ENCODE measurements at places on chromosomes 2 and 18.

DNA sequence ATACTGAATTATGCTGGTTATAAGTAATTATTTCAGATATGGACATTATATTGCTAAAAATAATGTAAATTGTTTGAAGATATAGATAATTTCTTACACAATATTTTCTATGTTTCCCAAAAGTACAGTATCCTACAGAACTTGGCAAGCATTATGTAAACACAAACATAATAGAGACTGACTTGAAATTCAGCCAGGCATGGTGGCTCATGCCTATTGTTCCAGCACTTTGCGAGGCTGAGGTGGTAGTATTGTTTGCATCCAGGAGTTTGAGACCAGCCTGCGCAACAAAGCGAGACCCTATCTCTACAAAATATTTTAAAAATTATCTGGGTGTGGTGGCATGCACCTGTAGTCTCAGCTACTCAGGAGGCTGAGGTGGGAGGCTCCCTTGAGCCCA lies 1300.5 kb upstream of the DDX18 start:
- no peak for DNase-seq

DNA sequence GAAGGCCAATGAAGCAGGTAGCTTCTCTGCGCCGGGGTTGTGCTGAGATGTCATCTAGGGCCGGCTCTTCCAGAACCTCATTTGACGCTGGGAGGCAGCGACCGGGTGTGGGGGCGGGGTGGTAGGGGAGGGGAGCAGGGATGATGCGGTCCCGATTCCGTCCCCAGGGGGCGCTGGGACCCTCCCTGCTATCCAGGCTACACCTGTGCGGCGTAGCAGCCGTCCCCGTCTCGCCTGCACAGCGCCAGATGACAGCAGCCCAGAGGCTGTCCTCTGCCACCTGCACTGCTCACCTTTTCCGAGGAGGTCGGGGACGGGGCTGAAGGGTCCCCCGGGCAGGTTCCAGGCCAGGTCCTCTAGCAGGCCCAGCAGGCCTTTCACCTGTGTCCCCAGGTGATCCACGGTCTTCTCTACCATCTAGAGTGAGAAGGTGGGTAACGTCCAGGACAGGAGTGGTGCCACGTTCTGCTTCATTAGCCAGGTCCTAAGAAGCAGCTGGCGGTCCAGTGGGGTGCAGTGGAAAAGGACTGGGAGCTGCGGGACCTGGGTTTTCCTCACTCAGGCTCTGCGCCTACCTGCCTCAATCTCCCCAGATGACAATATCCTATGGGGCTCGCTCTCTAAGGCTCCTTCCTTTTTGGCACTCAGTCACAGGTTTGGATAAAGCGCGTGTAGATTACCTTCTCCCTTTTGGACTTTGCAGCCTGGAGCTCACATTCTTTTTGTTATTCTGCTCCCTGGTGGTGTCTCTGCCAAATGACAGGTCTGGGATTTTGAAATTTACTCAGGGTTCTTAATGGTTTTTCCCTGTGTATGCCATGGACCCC lies 56.0 kb upstream of the RAB6C start:
- no peak for DNase-seq

DNA sequence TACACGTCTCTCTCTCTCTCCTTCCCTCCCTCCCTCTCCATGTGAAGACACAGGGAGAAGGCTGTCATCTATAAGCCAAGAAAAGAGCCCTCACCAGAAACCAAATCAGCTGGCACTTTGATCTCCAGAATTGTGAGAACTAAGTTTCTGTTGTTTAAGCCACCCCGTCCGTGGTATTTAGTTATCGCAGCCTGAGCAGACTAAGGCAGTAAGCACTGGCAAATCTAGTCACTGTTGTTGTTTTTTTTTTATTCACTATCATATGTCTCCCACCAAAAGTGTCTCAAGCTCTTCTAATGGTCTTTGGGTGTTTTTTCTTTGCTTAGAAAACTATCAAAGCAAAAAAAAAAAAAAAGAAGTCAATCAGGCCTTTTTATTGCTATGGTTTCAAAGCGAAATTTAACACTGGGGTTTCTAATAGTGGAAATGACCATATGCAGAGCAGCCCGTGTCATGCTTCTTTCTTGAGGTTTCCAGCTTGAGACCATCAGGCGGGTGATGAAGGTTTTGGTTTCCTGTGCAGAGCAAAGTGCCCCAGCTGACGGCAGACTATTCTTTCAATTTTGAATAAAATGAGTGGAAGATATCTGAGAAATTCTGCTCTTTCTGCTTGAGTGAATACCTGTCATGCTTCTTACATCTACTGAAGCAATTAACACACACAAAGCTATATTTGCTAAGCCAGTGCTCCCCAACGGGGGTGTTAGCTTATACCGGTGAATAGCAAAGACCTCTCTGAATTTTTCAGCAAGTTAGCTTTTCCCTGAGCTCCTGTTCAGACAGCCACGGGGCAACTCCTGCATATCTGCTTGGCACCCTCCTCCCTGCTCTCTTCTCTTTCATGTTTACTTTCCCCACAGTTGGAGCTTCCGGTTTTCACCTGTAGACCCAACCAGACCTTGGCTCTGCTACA lies 394.1 kb upstream of the ATP5MC3 start:
- no peak for DNase-seq

DNA sequence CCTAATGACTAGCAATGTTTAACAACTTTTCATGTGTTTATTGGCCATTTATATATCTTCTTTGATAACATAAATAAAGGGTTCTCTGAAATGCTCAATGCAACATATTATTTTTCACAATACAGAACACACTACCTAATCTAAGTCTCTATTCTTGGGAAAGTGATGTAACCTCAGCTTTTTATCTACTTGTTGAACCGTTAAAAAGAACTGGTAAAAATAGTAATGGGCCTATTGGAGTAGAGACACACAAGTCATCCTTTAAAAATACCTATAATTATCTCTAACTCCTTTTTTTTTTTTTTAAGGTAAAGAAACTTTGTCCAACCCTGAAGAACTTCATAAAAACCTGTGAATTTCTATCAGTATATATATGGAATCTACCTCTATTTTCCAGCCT lies 1067.7 kb upstream of the CELF4 start:
- no peak for DNase-seq

DNA sequence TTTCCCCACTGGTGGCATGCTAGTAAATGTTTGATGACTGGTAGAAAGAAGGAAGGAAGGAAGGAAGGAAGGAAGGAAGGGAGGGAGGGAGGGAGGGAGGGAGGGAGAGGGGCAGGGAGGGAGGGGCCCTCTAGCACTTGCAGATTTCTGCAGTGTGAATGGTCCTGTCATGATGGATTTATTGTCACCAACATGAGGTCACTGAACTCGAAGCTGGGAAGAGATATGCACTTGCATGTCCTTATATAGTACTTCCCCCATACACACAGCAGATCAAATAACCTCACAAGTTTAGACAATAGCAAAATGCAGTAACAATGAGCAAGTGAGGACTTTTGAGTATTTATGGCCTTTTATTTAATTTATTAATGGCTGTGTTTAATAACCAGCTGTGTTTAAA lies 44.5 kb upstream of the CXCR4 start:
- no peak for DNase-seq
